Upper lobe of right lung (tissue), 1 donor: ENCODE measurements at places on chromosomes 5 and 9.

GRCh38 chr5:74356009-74356695 lies 284.4 kb downstream of the ENC1 start:
- no peaks in the 10 kb centered on the region for H3K36me3 ChIP-seq
- peaks cover 3% of the 10 kb centered on the region for H3K4me1 ChIP-seq
- no peak overlapping the region for H3K27ac ChIP-seq

DNA sequence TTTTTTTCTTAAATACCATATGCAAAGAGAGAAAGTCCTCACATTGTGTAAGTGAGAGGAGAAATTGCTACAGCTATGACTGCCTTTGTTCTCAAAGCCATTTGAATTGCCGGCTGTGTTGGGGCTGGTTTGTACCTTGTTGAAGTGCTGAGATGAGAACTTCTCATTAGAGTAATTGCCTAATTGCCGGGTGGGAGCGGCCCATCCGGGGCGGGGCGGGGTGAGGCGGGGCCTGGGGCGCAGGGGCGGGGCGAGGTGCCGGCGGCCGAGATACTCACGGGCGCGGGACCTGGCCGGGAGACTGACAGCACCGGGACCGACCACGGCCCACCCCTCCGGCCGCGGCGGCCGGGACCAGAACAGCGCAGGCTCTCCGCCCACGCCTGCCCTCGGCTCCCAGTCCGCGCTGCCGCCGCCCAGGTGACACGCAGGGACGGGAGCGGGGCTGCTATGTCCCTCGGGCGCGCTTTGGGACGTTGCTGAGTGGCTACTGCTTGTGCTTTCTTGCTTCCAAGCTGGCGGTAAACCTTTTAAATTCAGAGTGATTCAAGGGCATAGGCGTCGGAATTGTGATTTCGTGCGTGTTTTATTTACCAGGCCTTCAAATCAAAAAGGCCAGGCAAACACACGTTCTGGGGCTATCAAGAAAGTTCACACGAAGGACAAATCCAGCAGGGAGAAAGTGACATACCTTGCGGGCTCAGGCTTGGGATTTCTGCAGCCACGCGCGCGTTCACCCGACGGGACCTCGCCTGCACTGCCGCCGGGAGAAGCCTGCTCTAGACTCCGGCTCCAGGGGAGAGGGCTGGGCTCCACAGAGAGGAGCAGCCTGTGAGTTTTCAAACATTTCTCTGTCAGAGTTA lies 269.1 kb downstream of the FANCC start:
- peaks cover 39% of the 10 kb centered on the region for H3K4me1 ChIP-seq
- H3K27ac ChIP-seq = peak overlapping the region; percentile 85
- no peaks in the 10 kb centered on the region for H3K36me3 ChIP-seq
- no peaks in the 10 kb centered on the region for H3K27me3 ChIP-seq
- peak overlapping the region; percentile 64 for H3K4me3 ChIP-seq

GRCh38 chr5:14149672-14150274 lies 6.6 kb downstream of the TRIO start:
- H3K4me1 ChIP-seq = peaks cover 66% of the 10 kb centered on the region
- no peak overlapping the region for H3K4me3 ChIP-seq
- DNase-seq = no peak
- no peaks in the 10 kb centered on the region for H3K36me3 ChIP-seq
- H3K27me3 ChIP-seq = no peaks in the 10 kb centered on the region

GRCh38 chr9:37761511-37761910 lies 7.9 kb downstream of the TRMT10B start:
- DNase-seq = no peak
- H3K36me3 ChIP-seq = peaks cover 16% of the 10 kb centered on the region
- H3K4me1 ChIP-seq = no peaks in the 10 kb centered on the region
- no peak overlapping the region for H3K27ac ChIP-seq
- no peaks in the 10 kb centered on the region for H3K27me3 ChIP-seq

DNA sequence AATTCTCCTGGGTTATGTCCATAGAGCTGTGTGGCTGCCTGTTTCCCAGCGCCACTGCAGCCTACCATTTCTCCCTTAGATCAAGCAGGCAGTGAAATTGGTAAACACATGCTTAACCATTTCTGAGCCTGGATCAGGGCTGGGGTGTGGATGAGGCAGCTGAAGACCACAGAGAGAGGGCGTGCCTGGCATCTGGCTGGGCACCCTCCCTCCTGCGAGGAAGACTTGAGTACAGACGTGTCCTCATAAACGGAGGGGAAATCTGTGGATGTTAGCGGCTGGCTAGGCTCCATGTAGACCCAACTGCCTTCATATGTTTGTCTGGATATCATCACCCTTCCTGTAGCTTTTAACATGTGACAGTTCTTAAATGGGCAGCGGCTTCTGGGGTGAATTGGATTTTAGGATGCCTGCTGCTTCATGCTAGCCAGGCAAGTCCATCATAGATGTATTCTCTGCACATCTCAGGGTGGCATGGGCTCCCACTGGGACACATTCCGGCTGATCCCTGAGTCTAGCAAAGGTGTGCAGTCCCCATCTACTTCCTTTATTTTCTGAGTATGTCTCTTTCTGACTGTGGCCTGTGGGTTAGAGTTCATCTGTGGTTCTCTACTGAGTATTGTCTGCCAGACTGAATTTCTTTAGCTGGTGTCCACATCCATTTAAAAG lies 11.0 kb downstream of the RGS3 start:
- H3K4me3 ChIP-seq = no peak overlapping the region
- no peaks in the 10 kb centered on the region for H3K36me3 ChIP-seq
- no peaks in the 10 kb centered on the region for H3K4me1 ChIP-seq
- no peak for DNase-seq
- no peak overlapping the region for H3K27ac ChIP-seq
- no peaks in the 10 kb centered on the region for H3K27me3 ChIP-seq

DNA sequence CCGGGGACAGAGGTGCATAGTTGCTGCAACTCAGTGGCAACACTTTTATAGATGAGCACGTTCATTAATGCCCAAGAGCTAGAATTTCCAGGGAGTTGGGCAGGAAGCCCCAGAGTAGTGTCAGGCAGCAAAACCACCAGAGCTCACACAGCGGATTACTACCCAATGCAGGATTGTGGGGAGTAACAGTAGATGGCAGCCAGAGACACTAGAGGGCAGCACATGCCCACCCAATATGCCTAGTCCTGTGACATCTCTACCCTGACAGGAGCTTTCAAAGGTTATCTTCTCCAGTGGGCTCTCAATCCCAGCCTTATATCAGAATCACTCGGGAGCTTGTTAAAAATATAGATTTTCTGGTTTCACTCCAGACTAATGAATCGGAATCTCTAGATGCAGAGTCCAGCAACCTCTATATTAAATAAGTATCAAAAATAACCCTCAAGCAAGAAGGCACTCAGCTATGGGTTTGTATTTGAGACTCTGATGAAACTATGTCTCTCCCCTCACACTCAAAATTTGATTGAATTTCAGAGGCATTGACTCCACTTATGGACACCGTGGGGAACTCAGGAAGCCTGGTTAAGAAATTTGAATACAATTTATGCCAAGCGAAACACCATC lies 58.4 kb upstream of the PHF24 start:
- H3K27me3 ChIP-seq = peaks cover 3% of the 10 kb centered on the region
- no peaks in the 10 kb centered on the region for H3K4me1 ChIP-seq

DNA sequence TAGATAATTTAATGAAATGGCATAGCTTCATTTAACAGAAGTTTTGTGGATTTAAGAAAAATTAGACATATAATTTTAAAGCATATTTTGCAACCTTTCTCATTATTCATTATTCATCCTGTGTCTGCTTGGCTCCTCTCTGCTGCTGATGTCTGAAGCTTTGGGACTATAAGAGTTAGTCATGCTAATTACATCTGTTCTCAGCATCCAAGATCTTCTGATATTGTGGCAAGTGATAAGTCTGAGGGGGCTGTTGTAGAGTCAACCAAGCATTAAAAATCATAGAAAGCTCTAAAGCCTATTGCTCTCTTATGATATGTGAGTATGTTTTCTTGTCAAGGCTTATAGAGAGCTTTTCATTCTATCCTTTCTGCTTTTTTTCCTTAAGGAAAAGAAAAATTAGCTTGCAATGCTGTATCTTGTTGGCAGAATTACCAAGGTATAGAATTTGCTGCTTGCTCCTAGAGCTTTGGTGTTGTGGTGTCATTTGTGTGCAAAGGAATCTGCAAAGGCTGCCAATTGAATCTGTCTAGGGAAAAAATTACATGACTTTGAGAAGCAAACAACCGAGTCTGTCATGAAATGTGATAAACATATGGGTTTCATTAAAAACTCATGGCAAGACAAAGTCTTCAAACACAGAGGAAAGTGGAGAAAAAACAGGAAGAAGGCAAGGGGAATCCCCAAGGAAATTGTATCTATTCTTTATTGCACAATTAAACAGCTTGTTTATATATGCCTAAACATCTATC lies 156.1 kb upstream of the DAB2 start:
- no peak for DNase-seq
- no peaks in the 10 kb centered on the region for H3K27me3 ChIP-seq
- H3K4me1 ChIP-seq = no peaks in the 10 kb centered on the region
- no peak overlapping the region for H3K4me3 ChIP-seq

DNA sequence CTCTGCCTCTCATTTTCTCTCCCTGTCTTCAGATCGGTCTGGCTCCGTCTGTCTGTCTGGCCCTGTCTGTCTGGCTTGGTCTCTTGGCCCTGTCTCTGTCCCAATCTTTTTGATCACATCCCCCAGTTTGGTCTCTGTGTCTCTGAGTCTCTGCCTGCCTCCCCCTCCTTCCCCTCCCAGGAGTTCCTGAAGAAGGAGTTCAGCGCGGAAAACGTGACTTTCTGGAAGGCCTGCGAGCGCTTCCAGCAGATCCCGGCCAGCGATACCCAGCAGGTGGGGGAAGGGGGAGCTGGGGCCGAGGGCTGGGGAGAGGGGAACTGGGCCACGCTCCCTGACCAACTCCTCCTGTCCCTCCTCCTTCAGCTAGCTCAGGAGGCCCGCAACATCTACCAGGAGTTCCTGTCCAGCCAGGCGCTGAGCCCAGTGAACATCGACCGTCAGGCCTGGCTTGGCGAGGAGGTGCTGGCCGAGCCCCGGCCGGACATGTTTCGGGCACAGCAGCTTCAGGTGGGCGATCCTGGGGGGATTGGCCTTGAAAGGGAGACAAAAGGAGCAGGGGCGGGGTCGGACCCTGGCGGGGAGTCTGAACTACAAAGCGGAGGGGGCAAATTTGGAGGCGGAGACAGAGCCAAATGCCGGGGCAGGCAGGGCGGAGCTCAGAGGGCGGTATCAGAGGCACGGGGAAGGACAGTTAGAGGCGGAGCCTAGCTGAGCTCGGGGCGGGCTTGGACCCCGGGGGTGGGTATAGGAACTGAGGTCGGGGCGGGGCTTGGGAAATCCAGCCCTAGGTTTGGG lies 9.0 kb downstream of the RGS14 start:
- H3K27me3 ChIP-seq = no peaks in the 10 kb centered on the region
- H3K27ac ChIP-seq = peak overlapping the region; percentile 88
- no peaks in the 10 kb centered on the region for H3K36me3 ChIP-seq
- H3K4me3 ChIP-seq = peak overlapping the region; percentile 56
- peak; percentile 93 for DNase-seq

DNA sequence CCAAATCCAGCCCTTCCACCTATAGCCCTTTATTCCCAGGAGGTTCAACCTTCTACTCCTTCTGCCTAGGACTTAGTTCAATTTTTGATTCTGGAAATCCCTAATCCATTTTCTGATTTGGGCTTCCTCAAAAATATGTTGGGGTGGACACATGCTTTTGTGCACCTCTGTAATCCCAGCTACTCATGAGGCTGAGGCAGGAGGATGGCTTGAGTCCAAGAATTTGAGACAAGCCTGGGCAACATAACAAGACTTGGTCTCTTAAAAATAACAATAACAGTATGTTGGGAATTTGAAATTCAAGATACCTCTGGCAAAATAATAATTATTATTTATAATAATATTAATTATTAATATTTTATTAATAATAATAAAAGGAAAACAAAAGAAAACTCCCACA lies 188.7 kb upstream of the TLE4 start:
- H3K27me3 ChIP-seq = no peaks in the 10 kb centered on the region
- DNase-seq = no peak
- no peaks in the 10 kb centered on the region for H3K4me1 ChIP-seq
- no peaks in the 10 kb centered on the region for H3K36me3 ChIP-seq

DNA sequence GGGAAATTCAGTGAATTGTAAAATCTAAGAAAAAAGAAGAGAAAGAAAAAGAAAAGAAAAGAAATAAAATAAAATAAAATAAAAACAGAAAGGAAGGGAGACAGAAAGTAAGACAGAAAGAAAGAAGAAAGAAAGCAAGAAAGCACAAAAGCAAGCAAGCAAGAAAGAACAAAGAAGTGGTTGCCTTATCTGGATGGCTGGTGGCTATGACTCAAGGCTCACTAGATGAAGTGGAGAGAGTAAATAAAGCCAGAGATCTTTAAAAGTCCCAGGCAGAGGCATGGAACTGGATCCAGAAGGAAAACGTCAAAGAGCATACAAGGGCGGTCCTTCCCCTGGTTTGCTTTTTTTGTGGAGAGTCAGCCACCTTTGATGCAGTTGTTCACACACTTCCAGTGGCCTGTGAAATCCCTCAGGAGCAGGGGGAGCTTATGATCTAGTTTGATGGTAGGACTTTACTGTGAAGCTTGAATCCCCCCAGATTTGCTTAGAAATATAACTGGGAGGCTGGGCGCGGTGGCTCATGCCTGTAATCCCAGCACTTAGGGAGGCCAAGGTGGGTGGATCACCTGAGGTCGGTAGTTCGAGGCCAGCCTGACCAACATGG lies 176.7 kb upstream of the HMHB1 start:
- no peaks in the 10 kb centered on the region for H3K27me3 ChIP-seq
- H3K27ac ChIP-seq = peak overlapping the region; percentile 31
- H3K36me3 ChIP-seq = no peaks in the 10 kb centered on the region

GRCh38 chr9:113026200-113026599 lies 14.2 kb upstream of the ZNF883 start:
- H3K36me3 ChIP-seq = no peaks in the 10 kb centered on the region
- no peaks in the 10 kb centered on the region for H3K27me3 ChIP-seq
- no peak overlapping the region for H3K27ac ChIP-seq
- H3K4me1 ChIP-seq = no peaks in the 10 kb centered on the region

DNA sequence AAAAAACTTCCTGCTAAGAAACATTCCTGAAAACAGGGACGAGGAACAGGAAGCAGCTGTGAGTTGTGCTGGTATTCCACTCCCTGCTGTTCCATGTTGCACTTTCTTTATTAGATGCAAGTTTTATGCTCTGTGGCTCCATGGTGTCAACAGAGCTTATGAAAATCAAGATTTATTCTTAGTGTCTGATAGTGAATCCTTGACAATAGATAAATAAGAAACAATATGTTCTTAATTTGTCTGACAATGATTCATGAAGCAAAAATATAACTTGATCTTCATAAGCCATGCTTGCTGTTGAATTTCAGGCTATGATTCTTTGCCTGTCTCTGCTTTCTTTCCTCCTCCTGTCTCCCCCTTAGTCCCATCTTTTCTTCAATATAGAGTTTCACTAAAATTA lies 119.6 kb downstream of the DROSHA start:
- no peak for DNase-seq
- no peaks in the 10 kb centered on the region for H3K27me3 ChIP-seq
- H3K4me3 ChIP-seq = no peak overlapping the region
- no peaks in the 10 kb centered on the region for H3K4me1 ChIP-seq
- H3K27ac ChIP-seq = no peak overlapping the region
- peaks cover 58% of the 10 kb centered on the region for H3K36me3 ChIP-seq
